ENCODE measurements at places on chromosomes 1 and 21.
A peak's percentile ranks its signal among the peaks of the same experiment; 100 is the strongest.

DNA sequence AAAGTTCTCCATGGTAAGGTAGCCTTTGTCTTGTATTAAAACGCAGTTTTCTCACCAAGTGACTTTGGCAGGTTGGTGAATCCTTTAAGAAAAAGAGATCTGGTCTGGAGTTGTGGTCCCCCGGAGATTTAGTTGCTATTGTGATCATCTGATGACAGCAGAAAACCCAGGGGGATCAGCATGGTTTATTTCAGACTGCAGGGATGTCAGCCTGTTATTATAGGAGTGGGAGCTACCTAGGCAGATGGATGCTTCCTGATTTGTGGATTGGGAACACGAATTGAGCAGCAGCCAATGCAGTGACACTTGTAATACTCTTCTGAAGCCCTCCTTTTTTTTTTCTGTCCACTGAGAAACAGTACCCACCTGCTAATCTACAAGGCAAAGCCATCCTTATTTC lies 150.2 kb downstream of the ST6GALNAC3 start:
- DNase-seq = no peak

GRCh38 chr1:51282605-51283004 lies 46.5 kb downstream of the RNF11 start:
- DNase-seq = no peak

- no peak for DNase-seq
These were observed 245 bp upstream of the TMEM269 start for GRCh38 chr1:42784547-42784945.

DNA sequence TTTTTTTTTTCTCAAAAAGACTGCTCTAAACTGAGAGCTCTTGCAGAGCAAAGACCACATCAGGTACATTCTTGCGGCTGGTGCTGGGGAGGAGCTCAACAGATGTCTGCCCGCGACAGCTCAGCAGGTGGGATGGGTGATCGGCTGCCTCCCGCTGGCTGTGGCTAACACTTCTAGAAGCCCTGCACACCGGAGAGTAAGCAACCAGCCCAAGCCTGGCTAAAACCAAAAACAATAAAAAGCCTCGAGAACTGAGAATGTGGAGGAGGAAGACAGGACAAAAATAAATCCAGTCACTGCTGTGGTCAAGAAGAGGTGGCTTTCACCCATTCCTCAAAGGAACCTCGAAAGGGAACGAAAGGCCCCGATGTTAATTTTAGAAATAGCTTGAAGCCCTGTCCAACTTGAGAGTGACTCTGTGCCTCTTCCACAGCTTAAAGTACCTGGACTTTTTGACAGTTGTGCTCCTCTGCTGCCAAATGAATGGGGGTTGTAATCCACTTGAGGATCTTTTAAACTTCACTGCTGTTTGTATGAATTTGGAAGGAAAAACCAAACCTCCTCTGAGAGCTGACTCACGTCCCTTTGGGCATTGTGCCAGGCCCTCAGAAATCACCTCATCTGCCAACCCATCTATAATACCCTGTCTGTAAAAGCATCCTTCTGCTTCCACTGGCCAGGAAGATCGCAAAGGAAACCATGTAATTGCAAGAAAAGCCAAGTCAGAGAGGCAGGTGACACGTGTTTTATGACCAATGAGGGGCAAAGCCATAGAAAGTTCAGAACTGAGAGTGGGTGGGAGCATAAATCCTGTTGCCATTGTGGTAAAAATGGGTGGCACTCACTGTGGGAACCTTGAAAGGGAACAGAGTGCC lies 78.6 kb downstream of the KCNN3 start:
- DNase-seq = peak; percentile 63

All from activated CD8-positive, alpha-beta memory T cell treated with anti-CD3 and anti-CD28 coated beads for 1 hour (primary cell).